Activated naive CD8-positive, alpha-beta T cell treated with anti-CD3 and anti-CD28 coated beads, Interleukin-2, amount 50 U/mL, for 24 hours (primary cell): ENCODE measurements at places on chromosomes 7 and 10.

DNA sequence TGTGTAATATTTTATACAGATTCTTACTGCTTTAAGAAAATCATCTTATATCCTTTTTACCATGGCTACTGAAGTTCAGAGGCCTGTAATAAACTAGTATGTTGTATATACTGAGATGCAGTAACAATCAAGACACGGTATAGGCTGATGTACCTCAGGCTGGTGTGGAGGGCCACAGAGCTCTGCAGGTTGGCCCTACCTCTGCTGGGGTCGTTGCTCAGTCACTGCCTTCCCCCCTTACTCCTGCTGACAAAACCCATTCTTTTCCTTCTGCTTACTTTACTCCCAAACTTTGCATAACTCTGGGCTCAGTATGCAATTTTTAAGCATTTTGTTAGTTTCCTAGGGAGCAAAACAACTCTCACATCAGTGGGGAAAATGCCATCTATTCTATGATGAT, 200.1 kb upstream of the FOXP2 start:
- DNase-seq, result no peak

GRCh38 chr10:37490266-37490665, 364.9 kb downstream of the ANKRD30A start:
- no peak for DNase-seq

DNA sequence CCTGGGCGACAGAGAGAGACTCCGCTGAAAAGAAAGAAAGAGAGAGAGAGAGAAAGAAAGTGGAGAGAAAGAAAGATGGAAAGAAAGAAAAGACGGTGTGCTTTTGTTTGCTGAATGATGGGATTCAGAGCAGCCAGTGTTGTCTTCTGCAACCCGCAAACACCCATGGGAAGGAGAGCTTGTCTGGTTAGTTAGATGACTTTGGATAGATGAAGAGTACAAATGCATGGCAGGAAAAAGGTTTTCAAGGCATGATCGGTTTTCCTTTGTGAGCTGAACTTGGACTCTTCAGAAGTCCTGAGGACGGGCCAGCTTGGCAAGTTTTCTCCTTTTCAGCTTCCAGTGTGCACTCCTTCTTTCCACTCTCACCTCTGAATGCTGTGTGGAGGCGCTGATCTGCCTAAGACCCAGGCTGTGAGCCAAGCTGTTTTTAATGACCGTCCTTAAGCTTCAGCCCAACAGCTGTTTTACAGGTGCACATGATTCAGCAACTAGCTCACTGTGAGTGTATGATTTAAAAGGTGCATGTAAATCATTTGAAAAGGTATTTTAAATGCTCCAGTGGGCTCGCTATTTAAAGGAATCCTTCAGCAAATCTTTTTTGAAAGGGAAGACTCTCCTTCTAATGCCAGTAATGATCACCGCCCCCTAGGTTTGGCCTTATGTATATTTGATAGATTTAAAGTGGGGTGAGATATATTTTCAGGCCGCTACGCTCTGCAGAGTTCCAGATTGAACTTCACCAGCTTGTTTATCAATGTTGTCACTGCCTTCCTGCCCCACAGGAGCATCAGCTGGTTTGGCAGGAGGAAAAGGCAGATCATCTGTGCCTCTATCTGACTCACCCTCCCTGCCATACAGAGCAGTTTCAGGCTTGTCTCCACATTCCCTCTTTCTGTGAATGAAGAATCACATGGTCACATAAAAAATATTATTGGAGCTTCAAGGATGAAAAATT, 115.0 kb downstream of the PLXDC2 start:
- no peak for DNase-seq

DNA sequence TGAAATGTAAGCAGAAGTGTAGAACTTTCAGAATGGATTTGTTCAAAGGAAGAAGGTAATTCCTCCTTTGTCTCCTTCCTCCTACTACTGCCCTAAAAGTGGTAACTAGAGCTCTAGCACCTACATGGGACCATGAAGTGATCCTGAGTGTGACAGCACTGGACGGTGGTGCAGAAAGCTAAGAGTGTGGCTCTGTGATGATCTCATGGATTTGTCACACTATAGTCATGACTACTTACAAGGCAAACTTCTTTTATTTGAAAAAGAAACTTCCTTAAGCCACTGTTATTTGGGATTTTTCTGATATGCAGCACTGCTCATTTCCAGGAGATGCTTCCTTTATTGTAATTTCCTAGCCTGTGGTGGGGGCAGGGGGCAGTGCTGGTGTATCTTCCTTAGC, 5.8 kb upstream of the FHIP2A start:
- no peak for DNase-seq

- DNase-seq, result peak; percentile 34
Observed at GRCh38 chr10:8052341-8052955, 2.0 kb upstream of the GATA3 start.

- DNase-seq, result no peak
Observed at GRCh38 chr7:37419496-37419895, 29.2 kb downstream of the ELMO1 start.

GRCh38 chr10:113359655-113360054, 193.2 kb upstream of the HABP2 start:
- no peak for DNase-seq

DNA sequence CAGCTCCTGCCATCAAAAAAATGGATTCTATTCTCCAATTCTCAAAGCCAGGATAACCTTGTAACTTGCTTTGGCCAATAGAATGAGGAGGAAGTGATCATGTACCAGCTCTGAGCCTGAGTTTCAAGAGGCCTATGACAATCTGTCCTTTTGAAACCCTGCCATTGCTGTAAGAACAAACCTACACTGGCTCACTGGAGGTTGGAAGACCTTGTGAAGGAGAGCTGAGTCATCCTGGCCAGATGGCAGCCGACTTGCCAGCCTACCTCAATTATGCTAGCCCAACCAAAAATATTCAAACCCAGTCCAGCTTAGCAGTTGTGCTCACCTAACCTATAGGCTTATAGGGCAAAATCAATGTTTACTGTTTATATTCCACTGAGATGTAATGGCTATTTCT, 93.0 kb downstream of the HGF start:
- no peak for DNase-seq

- peak; percentile 92 for DNase-seq
Observed at GRCh38 chr7:142808802-142809583, 38.2 kb downstream of the PRSS2 start.

DNA sequence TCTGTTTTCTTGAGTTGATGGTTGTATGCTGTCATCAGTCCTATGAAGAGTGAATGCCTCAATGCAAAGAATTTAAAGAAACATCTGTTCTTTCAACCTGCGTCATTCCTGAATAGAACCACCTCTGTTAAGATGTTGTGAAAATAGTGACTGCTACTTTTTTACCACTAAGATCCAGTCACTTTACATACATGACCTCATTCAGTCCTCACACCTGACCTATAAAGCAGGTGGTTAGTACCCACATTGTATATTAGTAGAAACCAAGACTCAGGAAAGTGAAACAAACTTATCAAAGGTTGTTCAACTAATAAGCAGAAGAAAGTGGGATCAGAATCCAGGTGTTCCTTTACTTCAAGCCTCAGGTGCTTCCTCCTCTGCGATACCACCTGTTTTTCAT, 64.8 kb downstream of the ITGB8 start:
- DNase-seq, result no peak

DNA sequence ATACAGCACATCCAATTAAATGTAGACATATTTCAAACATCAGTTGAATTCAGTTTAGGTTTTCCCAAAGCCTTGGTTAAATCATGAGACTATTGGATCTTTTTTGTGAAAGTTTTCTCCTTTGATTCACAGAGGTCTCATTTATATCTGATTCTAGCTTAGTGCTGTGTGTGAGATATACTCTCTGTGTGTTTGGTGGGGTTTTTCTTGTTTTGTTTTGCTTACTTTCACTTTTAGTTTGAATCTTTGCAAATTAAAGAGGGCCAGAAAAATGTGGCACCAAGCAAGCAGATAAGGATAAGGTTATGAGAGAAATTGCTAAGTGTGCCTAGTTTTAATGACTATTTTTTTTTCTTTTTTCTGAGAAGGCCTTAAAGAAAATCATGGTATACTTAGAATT, 12.6 kb upstream of the OR6B1 start:
- DNase-seq, result no peak

DNA sequence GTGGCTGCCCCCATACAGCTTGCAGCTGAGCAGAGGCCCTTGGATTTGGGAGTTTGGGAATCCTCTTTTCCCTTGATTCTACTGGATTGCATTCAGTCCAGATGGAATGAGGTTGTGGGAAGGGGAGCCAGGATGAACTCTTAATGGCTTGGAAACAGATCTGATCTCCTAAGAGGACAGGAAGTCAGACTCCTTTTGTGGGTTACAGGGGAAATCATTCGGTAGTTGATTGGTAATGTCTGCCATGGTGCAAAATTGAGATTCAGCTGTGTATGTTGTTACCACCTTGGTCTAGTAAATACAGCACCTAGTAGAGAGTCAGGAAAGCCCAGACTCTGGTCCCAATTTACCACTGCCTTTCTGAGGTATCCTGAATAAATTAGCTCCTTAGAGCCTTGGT, 144.2 kb upstream of the TNRC18 start:
- no peak for DNase-seq

GRCh38 chr10:4033341-4033896, 248.4 kb upstream of the KLF6 start:
- no peak for DNase-seq

GRCh38 chr10:15015451-15015850, 28.3 kb upstream of the OLAH start:
- no peak for DNase-seq

GRCh38 chr7:122304996-122305421, 459 bp upstream of the FEZF1 start:
- DNase-seq, result no peak

GRCh38 chr10:123480845-123481244, 185.3 kb upstream of the GPR26 start:
- no peak for DNase-seq

DNA sequence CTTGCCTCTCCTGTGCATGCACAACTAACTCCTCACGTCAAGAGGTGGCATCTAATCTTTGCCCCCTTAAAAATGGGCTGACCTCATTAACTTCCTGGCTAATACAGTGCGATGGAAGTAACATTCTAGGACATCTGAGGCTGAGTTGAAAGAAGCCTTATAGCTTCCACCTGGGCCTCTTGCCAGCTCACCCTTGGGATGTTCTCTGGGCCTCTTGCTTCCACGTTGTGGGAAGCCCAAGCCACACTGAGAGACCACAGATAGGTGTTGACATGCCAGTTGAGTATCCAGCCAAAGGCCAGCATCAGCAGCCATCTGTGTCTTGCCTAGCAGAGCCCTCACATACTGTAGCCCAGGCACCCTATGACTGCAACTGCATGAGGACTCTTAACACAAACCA, 60.8 kb upstream of the GDF10 start:
- DNase-seq, result no peak

DNA sequence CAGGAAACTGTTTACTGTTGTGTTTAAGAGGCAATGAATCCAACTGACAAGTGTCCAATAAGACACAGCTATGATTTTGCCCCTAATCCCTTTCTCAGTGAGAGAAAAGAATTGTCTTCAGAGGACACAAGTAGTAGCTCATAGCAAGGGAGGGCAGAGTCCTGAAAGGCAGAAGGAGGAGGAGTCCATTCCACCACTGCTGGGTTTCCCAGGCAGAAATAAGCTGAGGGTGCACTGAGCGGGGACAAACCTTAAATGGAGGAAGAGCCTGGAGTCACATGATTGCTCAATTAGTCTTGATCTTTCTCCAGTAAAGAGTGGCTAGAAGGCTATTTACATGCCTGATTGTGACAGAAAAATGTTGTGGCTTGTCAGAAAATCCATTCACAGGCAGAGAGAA, 573.8 kb downstream of the POM121L12 start:
- no peak for DNase-seq

GRCh38 chr10:132616996-132617736, 79.6 kb downstream of the INPP5A start:
- DNase-seq, result no peak

DNA sequence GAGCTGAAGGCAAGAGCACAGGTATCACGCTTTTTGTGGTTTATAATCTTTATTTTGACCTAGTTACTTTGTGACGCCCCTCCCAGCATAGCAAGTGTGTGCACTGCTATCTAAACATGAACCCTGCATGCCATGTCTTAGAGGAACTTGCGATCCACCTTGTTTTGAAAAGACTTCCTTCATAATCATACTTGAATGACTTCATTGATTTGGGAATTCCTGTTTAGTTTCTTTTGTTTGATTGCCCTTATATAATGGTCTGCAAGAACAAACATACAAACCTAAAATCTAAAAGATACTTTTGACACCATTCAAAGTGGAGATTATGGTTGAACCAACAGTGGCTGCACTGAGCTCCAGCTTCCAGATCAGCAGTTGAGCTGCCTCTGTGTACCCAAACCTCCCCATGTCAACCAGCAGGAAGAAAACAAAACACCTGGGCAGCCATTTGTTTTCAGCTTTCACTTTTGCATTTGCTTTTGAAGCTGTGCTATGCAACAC, 132.6 kb downstream of the CELF2 start:
- no peak for DNase-seq

GRCh38 chr10:21754410-21755011, 220.5 kb downstream of the MLLT10 start:
- DNase-seq, result no peak

DNA sequence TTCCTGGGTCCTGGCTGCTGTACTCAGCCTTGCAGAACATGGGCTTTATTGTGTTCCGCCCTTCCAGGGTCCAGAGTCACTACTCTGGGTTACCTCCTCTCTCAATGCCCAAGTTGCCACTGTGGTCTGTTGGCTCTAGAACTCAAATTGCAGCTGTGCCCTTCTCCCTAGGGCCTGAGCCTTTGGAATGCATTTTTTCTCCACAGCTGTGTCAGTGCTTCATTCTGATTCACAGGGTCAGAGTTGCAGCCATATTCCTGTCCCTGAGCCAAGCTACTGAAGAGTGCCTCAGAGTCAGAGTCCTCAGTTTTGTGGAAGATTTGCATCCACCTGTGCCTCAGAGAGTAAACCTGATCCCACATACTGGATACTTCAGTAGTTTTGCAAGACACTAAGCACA, 167.5 kb downstream of the ITGB1 start:
- DNase-seq, result no peak

DNA sequence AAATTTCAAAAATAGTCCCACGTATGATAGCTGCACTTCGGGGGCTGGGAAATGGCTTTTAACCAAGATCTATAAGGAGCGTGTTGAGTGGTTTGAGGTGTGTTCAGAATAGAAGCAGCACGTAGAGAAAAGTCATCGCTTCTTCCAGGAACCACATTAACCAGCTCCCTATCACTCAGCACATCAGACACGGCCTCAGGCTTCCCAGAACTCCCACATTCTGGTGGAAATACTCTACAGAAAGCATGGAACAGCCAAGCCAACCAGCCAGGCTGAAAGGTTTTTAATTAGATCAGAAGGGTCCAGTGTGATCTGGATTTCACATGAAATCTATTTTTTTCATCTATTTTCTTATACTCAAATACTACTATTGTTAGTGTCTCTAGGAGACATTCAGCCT, 231.5 kb upstream of the NRP1 start:
- DNase-seq, result no peak

- no peak for DNase-seq
Observed at GRCh38 chr10:17432723-17433122, 21.7 kb downstream of the ST8SIA6 start.
